Fibroblast of skin of right quadriceps (primary cell): ENCODE measurements at places on chromosomes 1 and 21.

DNA sequence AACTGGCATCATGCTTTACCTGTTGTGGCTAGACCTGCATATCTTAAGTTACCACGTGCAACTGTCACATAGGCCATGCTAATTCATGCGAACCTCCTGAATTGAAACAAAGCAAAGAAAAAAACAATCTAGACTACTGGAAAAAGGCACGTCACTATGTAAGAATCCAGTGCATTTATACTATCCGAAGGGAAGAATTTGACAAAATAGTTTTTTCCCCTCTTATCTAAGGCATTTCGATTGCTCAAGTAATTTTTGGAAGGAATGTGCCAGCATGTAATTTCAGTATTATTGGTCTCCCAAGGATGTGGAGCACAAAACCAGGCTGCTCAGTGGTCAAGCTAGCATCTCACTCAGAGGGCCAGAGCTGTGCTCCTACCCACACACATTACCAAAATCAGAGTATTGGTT, 31.5 kb upstream of the C1orf198 start:
- DNase-seq: peak; percentile 60

- DNase-seq: no peak
Observed at GRCh38 chr1:173148545-173148944, 58.6 kb downstream of the TNFSF4 start.

DNA sequence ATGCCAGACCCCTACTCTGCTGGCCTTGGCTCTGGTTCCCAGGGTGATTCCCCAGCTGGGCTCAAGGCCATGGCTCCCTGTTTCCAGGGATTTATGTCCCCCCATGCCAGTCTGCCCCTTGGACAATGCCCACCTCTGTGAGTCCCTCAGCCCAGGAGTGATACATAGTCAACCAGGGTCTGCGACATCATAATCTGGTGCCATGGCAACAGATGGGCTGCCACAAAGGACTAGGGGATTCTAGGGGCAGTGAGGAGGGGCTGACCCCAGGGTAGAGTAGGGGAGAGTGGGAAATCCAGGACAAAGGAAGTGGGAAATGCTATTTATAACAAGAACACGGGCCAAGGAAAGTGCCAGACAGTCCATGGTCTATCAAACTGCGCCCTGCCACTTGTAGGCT, 33.8 kb downstream of the LRP8 start:
- DNase-seq: no peak

- no peak for DNase-seq
Observed at GRCh38 chr1:92095874-92096273, 15.7 kb downstream of the BTBD8 start.

DNA sequence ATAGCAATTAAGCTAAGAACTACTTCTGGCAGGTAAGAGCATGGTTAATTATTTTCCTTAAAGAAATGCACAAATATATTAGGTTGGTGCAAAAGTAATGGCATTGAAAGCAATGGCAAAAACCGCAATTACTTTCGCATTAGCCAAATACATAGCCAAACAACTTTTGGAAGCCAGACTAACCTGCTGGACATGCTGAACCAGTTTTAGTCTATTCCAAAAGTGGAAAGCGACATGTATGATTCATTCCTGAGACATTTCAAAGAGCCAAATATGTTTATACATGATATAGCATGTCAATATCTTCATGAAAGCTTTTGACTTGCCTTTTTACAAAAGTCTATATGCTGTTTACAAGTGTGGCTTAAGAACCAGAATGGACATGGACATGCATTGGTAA, 23.4 kb upstream of the DR1 start:
- DNase-seq: no peak

DNA sequence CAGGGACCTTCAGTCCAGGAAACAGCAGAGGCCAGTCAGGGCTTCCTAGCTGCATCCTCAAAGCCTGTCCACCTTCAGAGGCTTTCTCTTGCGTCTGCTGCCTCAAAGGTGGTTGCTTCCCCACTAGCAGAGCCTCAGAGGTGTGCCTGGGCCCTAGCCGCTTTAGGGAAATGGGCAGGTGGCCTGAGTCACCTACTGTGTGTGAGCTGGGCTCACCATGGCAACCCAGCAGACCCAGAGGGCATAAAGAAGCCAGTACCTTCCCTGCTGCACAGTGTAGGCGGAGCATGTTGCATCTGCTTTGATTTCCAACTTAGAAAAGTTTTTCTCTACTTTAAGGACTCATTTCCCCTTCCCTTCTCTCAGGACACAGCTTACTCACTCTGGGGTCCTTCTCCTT, 12.5 kb downstream of the SLC9A1 start:
- no peak for DNase-seq

DNA sequence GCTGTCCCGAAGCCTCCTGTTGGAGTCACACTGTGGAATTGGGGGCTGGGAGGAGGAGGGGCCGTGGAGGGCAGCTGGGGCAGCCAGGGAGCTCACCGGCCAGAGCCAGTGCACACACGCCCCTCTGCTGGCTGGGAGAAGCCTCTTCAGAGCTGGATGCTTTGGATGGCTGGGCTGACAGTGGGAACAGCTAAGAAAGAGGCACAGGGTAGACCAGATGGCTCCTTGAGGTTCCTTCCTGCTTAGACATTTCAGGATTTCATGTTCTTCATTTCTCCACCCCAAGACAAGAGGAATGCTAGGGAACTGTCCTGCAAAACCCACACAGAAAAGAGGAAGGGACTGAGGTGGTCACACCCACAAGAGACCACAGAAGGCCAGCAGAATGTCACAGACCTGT, 254.8 kb upstream of the VAMP3 start:
- no peak for DNase-seq

- DNase-seq: no peak
Observed at GRCh38 chr1:239733995-239734394, 347.6 kb downstream of the CHRM3 start.

DNA sequence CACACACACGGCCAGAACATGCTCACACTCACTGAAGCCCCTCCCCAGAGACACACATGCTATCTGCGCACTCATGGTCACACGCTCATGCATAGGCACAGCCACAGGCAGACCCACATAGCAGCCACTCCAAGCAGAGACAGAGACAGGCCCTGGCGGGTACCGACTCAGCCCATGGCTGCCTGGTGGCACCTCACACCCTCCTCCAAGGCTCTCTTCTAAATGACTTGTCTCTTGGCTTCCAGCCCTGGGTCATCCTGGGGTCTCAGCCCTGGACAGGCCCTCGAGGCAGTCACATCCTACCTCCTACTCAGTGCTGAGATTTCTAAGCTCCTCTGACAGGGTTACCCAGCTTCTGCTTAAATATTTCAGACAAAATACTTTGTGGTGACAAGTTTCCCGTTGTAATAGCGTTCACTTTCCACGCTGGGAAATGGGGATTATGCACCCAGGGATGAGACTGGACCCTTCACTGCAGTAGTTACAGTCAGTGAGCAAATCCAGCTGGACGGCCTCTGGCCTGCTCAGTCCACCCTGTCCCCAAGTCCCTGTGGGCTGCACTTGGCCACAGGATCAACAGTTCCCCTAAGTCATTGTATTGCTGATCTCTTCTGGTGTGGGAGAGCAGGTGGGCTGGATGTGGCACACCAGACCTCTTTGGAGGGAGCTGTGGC, 2.9 kb upstream of the NFASC start:
- DNase-seq: no peak

GRCh38 chr1:23611601-23612327, 52.5 kb upstream of the ID3 start:
- DNase-seq: no peak

GRCh38 chr1:232017057-232017456, 390.5 kb downstream of the DISC1 start:
- peak; percentile 44 for DNase-seq

DNA sequence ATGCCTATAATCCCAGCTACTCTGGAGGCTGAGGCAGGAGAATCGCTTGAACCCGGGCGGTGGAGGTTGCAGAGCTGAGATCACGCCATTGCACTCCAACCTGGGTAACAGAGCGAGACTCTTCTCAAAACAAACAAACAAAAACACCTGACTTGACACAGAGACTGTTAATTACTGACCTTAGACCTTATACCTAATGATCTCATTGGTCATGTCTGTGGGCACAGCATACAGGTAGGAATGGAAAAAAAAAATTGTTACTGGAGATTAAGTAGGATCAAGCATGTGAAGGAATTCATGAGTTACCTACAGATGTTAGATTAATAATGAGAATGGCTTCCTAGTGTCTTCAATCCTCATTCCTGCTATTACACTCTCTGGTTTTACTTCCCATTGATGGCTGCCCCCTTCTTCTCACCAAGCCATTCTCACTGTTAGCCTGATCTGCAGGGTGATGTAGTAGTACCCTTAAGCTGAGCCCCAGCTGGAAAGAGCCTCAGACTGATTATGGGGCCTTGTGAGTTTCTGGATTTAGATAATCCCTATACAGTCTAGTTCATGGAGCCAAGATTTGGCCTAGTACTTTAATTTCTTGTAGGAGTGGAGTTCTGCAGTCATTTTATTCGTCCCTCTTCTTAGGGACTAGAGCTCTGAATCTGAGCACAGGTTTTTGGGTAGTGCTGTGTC, 8.8 kb downstream of the TBCE start:
- no peak for DNase-seq

DNA sequence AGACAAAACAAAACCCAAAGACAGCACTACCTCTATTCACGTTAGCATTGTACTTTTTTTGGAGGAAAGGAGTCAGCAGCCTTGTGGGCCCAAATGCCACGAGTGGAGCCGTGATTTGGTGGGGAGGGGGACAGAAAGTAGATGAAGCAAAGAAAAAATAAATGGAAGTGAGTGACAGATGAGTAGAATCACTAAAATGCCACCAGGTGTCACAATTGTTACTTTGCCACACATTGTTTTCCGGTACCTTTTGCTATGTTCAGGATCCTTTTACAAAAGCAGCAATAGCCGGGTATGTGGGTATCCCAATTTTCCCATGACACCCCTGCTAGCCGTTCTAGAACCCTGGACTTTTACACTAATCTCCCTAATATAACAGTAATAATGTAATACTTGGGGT, 85.0 kb upstream of the AK4 start:
- DNase-seq: no peak
